ENCODE measurements at places on chromosomes 6 and 20.

DNA sequence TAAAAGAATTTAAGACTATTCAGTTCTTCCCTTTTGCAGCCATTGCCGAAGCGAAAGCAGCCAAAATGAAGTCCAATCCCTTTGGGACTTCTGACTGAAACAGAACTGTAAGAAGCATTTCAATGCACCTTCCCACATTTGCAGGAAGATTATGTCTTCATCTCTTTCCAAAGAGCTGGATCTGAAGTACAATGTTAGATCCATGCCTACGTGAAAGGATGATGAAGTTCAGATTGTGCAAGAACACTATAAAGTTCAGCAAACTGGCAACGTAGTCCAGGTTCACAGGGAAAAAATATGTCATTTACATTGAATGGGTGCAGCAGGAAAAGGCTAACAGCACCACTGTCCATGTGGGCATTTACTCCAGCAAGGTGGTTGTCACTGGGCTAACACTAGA is 6.0 kb upstream of the FILIP1 start:
- no peak for DNase-seq

GRCh38 chr6:142819603-142820337 is 125.2 kb downstream of the HIVEP2 start:
- no peak for DNase-seq

GRCh38 chr20:50594231-50594590 is 84.0 kb downstream of the PTPN1 start:
- no peak for DNase-seq

DNA sequence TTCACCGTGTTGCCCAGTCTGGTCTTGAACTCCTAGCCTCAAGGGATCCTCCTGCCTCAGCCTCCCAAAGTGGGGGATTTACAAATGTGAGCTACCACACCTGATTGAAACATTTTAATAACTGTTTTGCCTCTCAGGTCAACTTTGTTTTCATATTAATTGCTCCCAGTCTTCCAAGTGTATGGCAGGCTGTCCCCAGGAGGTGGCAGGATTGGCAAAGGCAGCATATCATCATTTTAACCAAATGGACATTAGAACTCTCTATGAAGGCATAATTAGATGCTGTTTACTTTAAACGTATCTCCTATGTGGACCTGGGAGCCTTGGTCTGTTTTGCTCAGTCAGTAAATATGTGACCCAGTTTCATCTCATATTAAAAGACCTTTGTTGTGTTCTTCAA is 59.2 kb upstream of the CSE1L start:
- DNase-seq = no peak

DNA sequence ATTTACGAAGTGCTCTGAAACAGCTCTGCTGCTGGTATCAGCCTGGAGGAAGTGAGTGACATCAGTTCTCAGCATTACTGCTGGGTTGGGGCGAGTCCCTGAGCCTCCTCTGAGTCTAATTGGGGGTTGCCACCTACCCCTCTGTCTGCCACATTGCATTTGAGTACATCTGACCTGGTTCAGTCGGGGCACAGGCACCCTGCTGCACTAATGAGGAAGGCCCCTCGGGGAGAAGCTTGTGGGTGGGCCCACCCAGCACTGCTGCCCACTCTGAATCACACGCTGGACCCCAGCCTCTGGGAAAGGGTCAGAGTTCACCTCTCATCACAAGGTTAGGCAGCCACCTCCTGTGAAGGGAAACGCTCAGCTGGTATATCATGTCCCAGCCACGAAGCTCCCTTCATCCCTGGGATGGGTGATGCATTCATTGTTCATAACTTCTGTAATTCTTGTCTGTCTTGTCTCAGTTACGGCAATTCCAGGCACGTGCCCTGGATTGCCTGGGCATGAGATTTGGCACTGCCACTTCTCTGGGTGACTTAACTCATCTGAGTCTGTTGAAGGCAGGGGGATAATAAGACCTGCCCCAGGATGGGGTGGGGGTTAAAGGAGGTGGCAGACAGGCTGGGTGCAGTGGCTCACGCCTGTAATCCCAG is 13.3 kb downstream of the DNMT3B start:
- DNase-seq = no peak

DNA sequence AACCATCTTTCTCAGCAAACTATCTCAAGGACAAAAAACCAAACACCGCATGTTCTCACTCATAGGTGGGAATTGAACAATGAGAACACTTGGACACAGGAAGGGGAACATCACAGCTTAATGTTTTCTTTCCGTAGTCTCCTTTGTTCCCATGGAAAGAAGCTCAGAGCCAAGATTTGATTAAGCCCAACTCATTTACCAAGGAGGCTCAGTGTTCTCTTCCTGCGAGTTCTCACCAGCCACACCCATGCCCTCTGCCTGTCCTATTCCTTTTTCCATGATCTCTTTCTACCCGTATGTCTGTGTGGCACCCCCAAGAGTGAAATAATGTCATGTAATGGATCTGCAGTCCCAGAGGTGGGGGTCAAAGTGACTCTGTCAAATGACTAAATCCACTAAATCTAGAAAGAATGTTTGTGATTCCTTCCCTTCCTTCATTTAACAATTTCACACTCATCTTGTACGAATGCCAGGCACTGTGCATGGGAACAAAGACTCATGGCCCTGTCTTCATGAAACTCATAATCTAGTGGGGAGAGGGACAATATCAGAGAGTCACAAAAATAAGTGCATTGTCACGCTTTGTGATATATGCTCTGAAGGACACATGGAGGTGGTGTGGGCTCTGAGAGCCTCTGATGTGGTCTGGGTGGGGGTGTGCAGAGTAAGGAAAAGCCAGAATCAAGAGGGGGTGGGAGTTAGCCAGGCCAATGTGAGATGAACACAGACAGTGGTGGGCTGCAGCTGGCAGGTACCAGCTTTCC is 292.1 kb downstream of the CDC5L start:
- DNase-seq = no peak

- DNase-seq = no peak
Measured at GRCh38 chr6:41336824-41337223, 1.4 kb downstream of the NCR2 start.

DNA sequence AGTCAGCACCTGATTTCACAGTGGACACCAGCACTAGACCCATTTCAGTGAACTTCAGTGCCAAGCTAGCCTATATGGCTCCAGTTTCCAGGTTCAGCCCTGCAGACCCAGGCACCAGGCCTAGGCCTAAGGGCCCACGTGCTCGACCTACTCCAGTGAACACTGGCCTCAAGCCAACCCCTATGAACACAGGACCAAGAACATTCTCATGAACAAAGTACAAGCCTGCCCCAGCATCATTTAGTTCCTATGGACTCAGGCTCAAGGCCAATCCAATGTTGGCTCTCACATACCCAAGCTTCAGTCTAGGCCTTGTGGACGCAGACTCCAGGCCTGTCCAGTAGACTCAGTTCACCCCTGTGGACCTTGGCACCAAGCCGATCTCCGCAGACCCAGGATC is 385.5 kb downstream of the DHX35 start:
- no peak for DNase-seq

GRCh38 chr20:16434062-16434664 is 139.1 kb downstream of the KIF16B start:
- DNase-seq = peak; percentile 9

DNA sequence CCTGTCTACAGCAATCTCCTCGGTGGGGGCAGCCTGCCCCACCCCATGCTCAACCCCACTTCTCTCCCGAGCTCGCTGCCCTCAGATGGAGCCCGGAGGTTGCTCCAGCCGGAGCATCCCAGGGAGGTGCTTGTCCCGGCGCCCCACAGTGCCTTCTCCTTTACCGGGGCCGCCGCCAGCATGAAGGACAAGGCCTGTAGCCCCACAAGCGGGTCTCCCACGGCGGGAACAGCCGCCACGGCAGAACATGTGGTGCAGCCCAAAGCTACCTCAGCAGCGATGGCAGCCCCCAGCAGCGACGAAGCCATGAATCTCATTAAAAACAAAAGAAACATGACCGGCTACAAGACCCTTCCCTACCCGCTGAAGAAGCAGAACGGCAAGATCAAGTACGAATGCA is 19.4 kb downstream of the PRDM1 start:
- no peak for DNase-seq

DNA sequence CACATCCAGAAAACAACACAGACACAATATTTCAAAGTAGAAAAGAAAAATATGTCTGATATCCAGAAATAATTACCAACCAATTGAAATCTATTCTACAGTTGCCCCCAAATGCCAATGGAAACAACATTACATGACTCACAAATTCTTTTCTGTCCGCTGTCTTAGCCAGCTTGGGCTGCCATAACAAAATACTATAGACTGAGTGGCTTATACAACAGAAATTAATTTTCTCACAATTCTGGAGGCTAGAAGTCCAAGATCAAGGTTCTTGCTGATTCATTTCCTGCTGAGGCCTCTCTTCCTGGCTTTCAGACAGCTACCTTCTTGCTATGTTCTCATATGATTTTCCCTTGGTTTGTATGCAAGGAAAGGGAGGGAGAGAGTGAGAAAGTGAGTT is 698.1 kb downstream of the DHX35 start:
- DNase-seq = no peak

DNA sequence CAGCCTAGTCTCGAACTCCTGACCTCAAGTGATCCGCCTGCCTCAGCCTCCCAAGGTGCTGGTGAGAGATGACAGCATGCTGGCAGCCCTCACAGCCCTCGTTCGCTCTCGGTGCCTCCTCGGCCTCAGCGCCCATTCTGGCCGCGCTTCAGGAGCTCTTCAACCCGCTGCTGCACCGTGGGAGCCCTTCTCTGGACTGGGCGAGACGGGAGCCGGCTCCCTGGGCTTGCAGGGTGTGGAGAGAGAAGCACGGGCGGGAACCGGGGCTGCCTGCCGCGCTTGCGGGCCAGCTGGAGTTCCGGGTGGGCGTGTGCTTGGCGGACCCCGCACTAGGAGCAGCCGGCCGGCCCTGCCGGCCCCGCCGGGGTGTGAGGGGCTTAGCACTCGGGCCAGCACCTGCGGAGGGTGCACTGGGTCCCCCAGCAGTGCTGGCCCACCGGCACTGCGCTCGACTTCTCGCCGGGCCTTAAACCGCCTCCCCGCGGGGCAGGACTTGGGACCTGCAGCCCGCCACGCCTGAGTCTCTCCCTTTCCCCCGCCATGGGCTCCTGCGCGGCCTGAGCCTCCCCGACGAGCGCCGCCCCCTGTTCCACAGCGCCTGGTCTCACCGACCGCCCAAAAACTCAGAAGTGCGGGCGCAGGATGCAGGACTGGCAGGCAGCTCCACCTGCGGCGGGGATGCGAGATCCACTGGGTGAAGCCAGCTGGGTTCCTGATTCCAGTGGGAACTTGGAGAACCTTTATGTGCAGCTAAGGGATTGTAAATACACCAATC is 31.5 kb upstream of the RANBP9 start:
- no peak for DNase-seq

GRCh38 chr6:169045486-169045885 is 208.2 kb downstream of the THBS2 start:
- no peak for DNase-seq

DNA sequence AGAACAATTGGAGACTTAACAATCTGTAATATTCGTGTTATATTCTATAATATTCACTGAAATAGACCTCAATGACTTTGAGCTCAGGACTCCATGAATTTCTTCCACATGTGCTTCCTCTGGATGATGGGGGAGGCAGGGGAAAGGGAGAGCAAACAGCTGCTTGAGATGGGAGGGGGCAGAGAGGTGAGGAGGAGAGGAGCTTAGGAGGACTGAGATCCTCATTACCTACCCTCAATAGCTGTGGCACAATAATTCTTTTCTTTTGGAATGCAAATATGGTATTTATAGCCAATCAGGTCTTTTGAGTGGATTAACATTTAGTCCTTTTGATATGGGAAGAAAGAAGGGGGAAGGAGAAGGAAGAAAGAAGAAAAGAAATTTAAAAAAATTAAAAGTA is 64.1 kb upstream of the ZNF217 start:
- no peak for DNase-seq

GRCh38 chr6:79512014-79512413 is 25.2 kb downstream of the LCA5 start:
- DNase-seq = no peak

DNA sequence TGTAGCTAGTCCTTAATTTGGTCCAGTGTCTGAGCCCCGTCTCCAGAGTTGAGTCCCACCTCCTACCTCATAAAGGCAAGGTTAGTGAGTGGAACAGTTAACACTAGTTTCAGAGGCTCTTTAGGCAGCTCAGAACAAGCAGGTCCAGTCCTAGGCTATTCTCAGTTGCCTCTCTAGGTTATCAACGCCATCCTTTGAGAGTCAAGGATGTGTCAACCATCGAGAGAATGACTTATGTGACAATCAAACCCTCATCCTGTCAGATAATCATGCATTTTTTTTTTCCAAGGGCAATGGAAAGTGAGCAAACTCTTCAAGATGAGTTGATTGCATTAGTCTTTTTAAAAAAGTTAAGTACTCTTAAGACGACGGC is 64.0 kb upstream of the TXNDC5 start:
- no peak for DNase-seq

DNA sequence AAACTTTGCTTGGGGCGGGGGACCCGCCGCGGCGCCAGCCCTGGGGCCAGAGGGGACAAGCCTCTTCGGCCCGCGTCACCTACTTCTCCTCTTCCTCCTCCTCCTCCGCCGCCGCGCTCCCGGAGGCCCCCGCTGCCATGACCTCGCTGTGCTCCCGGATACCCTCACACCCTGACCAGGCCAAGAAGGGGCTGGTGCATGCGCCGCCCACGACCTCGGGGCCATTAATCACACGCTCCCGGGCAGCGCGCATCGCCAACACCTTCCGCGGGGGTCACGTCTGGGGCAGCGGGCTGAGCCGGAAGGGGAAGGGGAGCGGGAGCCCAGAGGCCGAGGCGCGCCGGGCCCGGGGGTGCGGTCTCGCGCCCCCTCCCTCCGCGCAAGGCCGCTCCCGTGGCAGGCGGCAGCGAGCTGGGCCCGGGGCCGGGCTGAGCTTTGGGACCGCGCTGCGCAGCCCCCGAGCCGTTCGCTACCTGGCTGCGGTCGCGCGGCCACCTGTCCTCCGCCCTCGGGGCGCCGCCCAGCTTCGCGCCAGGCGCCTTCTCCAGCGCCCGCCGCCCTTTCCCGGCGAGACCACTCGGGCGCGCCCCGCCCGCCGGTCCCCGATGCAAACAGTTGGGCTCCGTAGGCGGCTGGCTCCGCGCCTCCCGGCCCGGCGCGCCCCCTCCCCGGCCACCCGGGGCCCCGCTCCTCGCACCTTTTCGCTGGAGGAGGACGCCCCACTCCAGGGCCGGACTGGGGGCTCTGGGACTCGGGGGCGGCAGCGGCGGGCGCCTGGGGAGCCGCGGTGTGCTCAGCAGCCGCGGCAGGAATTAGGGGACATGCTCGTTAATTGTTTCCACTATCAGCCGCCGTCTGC is 575 bp upstream of the CNR1 start:
- DNase-seq = peak; percentile 45

DNA sequence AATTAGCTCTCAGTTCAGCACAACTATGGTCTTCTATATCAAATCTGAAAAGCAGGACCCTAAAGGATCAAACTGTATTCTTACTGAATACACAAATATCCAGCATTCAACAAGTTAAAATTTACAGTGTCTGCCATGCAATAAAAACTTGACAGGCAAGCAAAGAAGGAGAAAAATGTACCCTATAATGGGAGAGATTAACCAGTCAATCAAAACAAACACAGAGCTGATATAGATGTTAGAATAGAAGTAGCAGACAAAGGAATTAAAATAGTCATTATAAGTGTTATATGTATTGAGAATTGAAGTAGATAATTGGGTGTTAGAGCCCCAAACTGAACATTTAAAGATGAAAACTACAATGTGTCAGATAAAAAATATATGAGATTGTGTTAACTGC is 914.9 kb downstream of the EPHA7 start:
- DNase-seq = no peak
